ENCODE measurements at places on chromosomes 4 and X. TPM values are rescaled to one million over a fixed set of nuclear protein-coding genes. Genes with fewer than 3 reads are reported as not detected.

The CHRDL1 gene
- 3.8 TPM for total RNA-seq

The DCLK2 gene
- total RNA-seq: 4.8 TPM

The SHOX gene
- not detected for total RNA-seq

The ABHD18 gene
- 3.8 TPM for total RNA-seq

The IL15 gene
- total RNA-seq: 2.4 TPM

The CWH43 gene
- total RNA-seq: not detected

The RPA4 gene
- 0.63 TPM for total RNA-seq

The C4orf50 gene
- total RNA-seq: not detected

The FGFR3 gene
- 3.3 TPM for total RNA-seq

The CTAG1B gene
- total RNA-seq: not detected
